B cell (primary cell): ENCODE measurements at places on chromosomes 12 and 14.

DNA sequence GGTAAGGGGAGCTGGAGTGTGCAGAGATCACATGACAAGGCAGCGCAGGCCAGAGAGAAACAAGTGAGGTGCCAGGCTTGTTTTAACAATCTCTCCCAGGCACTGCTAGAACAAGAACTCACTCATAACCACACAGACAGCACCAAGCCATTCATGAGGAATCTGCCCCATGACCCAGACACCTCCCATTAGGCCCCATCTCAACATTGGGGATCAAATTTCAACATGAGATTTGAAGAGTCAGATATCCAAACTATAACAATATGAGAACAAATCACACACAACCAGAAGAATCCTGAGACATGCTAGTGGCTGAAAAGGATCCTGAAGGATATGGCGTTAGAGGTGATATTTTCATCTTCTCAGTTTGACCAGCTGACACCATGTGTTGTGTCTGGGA, 21.9 kb downstream of the OR6J1 start:
- no peak overlapping the region for H3K27ac ChIP-seq
- DNase-seq: no peak
- no peaks in the 10 kb centered on the region for H3K4me1 ChIP-seq

DNA sequence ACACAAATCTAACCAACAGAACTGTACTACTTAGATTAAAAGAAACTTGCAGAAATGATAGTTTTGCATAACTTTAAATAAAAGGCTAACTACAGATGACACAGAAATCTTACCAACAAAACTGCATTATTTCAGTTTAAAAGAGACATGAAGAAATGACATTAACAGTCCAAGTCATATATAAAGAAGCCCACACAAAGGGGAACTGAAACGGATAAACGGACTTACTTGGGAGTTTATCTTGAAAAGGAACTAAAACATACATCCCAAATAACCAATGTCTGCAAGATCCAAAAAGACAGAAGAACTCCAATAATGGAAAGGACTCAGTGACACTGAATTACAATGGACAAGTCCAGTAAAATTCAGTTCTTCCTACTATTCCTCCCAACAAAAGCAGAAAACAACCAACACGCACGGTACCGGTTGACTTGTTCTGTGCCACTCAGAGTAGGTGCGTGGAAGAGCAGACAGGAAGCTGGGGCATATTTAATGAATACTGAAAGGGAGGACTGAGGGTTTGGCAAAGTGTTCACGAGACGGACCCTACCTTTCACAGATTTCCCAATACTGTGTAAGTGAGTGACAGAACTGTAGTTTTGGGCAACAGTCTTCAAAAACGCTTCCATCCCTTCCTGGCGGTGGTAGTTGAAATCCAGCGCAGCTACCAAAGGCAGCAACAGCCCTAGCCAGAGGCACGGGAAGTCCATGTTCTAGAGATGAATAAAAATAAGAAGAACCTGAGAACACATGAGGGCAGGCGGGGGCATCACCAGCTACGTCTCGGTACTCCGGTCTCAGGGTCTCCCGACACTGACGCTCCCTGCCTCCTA, 627 bp downstream of the CPM start:
- H3K4me3 ChIP-seq: peak overlapping the region; percentile 67
- peak; percentile 63 for DNase-seq
- peaks cover 16% of the 10 kb centered on the region for H3K4me1 ChIP-seq
- no peaks in the 10 kb centered on the region for H3K36me3 ChIP-seq
- H3K27ac ChIP-seq: peak overlapping the region; percentile 18

DNA sequence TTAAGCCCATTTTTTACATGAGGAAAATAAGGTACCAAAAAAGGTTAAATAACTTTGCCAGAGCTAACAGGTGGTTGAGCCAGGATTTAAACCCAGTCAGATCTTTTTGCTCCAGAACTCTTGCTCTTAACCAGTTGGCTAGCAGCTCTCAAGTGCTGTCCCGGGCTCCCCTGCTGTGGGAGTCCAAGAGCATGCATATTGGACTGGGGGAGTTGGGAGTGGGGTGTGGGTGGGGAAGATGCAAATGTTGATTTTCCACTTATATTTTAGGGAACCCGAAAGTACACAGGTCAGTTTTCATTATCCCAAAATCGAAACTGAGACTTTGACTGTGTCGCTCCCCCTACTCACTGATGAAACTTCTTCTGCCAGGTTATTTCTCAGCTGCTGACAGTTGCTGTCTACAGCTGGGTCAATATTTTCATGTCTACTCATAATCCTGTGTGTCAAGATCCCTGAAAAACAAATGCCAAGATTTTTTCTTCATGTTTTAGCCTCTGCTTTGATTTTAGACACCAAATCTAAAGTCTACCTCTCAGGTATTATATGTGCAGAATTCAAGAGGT, 172.3 kb upstream of the TMPO start:
- no peaks in the 10 kb centered on the region for H3K36me3 ChIP-seq
- no peak for DNase-seq
- no peaks in the 10 kb centered on the region for H3K27me3 ChIP-seq
- H3K4me3 ChIP-seq: no peak overlapping the region
- H3K27ac ChIP-seq: no peak overlapping the region

- H3K4me1 ChIP-seq: no peaks in the 10 kb centered on the region
- DNase-seq: no peak
- H3K27me3 ChIP-seq: no peaks in the 10 kb centered on the region
- no peak overlapping the region for H3K4me3 ChIP-seq
Observed at GRCh38 chr14:104202259-104203070, 64.1 kb downstream of the KIF26A start.

- H3K4me1 ChIP-seq: no peaks in the 10 kb centered on the region
- H3K4me3 ChIP-seq: no peak overlapping the region
- no peaks in the 10 kb centered on the region for H3K36me3 ChIP-seq
- no peak overlapping the region for H3K27ac ChIP-seq
Observed at GRCh38 chr12:114194956-114195355, 211.0 kb downstream of the TBX5 start.

DNA sequence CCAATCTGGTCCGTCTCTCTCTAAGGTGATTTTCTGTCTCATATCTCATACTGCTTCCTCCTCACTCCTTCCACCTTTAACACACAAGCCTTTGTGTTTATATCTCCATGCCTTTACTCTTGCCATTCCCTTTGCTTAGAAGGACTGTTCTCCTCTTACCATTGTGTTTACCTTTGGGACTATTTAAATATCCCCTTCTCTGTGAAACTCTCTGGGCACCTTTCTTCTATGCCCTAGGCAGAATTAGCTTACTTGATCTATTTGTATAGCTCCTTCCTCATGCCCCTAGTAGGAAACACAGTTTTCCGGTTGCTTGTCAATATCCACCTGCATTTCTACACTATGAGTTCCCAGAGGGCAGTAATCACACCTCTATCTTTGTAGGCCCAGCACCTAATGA, 3.9 kb upstream of the AMHR2 start:
- H3K4me3 ChIP-seq: no peak overlapping the region
- no peak overlapping the region for H3K27ac ChIP-seq
- peaks cover 20% of the 10 kb centered on the region for H3K4me1 ChIP-seq
- no peaks in the 10 kb centered on the region for H3K27me3 ChIP-seq

DNA sequence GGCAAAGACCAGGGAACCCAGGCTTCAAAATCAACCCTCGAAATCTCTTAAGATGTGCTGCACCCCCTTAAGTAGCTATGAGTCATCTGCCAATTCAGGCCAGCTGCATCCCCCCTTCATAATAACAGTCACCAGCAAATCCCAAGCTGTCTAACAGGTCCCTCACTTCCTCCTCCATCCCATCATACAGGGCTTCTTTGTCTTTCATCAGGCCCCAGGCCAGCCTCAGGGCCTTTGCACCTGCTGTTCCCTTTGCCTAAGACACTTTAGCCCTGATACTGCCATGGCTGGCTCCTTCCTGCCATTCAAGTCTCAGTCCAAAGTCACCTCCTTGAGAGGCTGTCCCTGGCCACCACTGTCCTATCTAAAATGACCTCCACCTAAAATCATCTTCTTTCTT, 4.0 kb downstream of the RASAL1 start:
- no peaks in the 10 kb centered on the region for H3K36me3 ChIP-seq
- DNase-seq: no peak
- no peak overlapping the region for H3K27ac ChIP-seq
- no peaks in the 10 kb centered on the region for H3K27me3 ChIP-seq

- H3K27ac ChIP-seq: no peak overlapping the region
- H3K27me3 ChIP-seq: no peaks in the 10 kb centered on the region
- no peak for DNase-seq
Observed at GRCh38 chr12:75982979-75983660, 48.5 kb downstream of the PHLDA1 start.

DNA sequence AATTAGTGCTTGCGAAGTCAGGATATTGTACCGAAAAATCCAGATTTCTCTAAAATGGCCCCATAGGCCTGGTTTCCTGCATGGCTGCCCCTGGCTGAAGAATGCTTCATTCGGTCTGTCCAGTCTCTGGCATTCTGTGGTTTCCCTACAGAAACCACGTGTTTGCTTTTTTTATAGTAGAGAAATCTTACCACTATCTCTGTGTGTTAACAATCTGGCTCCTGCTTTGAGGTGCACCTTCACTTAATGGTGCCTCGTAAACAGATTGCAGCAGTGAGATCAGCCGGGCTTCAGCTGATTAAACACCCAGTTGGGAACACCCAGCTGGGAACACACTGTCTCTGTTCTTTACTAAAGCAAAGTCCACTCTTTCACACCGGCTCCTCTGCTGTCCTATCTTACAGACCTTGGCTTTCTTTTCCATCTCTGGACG, 6.7 kb upstream of the DNAAF2 start:
- peak overlapping the region; percentile 46 for H3K27ac ChIP-seq
- H3K27me3 ChIP-seq: no peaks in the 10 kb centered on the region
- DNase-seq: no peak
- H3K36me3 ChIP-seq: no peaks in the 10 kb centered on the region

DNA sequence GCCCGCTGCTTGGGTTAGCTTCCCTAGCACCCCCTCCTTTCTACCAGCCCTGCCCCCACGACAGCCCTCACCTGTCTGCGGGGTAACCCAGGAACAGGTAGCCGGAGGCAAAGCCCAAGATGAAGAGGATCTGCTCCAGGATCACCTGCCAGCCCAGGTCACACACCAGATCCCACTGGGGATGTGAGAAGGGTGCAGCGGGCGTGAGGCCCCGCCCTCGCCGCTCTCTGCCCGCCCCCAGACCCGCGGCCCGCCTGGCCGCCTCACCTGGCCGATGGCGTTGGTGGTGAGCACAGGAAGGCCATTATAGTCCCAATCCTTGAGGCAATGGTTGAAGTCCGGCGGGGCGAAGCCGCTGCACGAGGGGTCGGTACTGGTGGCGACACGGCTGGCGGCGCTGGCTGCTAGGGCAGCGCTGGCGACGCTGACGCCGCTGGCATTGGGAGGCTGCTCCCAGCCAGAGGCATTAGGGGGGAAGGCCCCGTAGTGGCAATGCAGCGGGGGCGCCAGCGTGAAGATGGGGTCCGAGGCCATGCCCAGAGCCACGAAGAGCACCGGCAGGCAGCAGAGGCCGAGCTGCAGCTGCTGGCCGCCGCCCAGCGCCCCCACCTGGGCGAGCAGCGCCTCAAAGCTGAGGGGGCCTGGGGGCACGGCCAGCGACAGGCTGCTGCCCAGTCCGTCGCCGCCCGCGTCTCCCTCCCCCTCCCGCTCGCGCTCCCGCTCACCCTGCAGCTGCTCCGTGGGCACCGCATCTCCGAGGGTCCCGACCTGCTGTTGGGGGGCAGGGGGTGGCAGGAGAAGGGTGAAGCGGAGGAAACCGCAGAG, 794 bp downstream of the SLC22A17 start:
- DNase-seq: peak; percentile 18
- H3K4me3 ChIP-seq: peak overlapping the region; percentile 15
- no peak overlapping the region for H3K27ac ChIP-seq

- H3K4me1 ChIP-seq: no peaks in the 10 kb centered on the region
- H3K36me3 ChIP-seq: no peaks in the 10 kb centered on the region
- no peaks in the 10 kb centered on the region for H3K27me3 ChIP-seq
- H3K27ac ChIP-seq: no peak overlapping the region
Observed at GRCh38 chr12:120055231-120056000, 61.1 kb downstream of the RAB35 start.

DNA sequence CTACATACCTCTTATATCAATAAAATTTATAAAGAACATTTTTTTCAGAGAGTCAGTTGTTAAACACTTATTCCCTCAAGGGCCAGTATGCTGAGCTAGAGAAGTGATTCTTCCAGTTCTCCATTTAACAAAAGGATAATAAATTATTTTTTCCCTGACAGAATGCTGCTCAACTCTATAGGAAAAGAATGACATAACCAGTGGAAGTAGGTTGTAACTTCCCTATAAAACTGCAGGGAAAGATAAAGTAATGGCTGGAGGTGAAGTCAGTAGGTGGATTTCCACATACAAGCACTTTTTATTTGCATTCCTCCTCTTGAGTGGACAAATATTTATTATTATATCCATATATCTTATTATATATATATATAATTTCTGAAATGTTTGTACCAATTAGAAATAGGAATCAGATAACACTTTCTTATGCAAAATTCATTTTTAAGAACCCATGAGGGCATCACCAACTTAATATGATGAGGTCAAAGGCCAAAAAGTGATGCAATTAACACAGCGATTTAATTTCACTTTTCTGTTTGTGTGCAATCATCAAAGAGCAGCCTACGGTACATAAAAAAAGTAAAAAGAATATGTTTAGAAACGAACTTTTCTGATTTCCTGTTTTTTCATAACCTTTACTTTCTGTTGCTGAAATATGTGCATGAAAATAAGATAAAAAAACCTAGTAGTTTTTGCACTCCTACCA, 175.3 kb downstream of the PRKD1 start:
- no peak overlapping the region for H3K27ac ChIP-seq
- no peak overlapping the region for H3K4me3 ChIP-seq
- H3K27me3 ChIP-seq: no peaks in the 10 kb centered on the region
- DNase-seq: no peak
- no peaks in the 10 kb centered on the region for H3K4me1 ChIP-seq
